Right atrium auricular region (tissue), 2 donors: ENCODE measurements at places on chromosomes 5 and 9. TPM values are rescaled to one million over a fixed set of nuclear protein-coding genes. Genes with fewer than 3 reads are reported as not detected.

DNA sequence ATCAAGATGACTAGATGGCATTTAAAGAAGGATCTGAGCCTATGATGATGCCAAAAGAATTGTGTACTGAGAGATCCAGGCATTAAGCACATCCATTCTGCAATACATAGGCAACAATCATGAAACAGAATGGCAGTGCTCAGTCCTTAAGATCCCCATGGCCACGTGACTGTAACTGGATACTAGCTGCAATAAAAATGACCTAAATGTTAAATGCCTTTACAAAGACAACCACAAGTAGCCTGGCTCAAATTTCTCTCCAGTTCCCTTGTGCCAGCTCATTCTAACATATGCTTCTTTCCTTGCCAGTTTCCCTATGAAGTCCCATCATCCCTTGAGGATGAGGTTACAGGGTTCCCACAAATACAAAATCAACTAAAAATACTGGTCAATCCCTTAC lies 148.3 kb upstream of the GHR start:
- H3K27me3 ChIP-seq: no peaks in the 10 kb centered on the region
- no peak overlapping the region for H3K27ac ChIP-seq
- no peaks in the 10 kb centered on the region for H3K36me3 ChIP-seq
- H3K4me3 ChIP-seq: no peak overlapping the region
- DNase-seq: no peak

DNA sequence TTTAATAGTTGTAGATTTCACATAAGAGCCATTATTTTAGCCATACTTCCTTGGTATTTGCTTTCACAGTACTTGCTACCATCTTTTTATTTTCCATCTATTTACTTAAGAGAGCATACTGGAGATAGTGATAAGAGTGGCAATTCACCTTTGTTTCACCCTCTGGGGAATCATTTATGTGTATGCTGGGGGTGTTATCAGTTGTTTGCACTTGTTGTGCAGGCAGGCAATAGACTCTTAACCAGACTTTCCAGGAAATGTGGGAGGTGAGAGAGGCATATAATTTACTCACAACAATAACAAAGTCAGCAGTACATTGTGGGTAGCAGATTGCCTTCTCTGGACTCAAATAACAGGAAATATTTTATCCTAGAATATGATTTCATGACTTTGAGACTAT lies 1018.3 kb downstream of the CDH12 start:
- H3K4me3 ChIP-seq: no peak overlapping the region
- DNase-seq: no peak
- H3K27me3 ChIP-seq: no peaks in the 10 kb centered on the region
- no peaks in the 10 kb centered on the region for H3K36me3 ChIP-seq

DNA sequence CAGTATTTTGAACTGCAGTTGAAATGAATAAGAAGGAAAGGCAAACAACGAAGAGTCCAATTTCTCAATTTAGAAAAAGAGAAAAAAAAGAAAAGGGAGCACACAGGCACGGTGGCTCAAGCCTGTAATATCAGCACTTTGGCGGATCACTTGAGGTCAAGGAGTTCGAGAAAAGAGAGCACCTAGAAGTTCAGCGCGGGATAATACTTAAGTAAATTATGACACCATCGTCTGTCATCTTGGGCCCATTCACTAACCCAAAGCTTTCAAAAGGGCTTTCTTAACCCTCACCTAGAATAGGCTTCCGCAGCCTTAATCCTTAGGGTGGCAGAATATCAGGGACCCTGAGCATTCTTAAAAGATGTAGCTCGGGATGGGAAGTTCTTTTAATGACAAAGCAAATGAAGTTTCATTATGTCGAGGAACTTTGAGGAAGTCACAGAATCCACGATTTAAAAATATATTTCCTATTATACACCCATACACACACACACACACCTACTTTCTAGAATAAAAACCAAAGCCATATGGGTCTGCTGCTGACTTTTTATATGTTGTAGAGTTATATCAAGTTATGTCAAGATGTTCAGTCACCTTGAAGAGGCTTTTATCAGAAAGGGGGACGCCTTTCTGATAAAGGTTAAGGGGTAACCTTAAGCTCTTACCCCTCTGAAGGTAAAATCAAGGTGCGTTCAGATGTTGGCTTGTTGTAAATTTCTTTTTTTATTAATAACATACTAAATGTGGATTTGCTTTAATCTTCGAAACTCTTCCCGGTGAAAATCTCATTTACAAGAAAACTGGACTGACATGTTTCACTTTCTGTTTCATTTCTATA lies 602 bp upstream of the CD274 start:
- H3K4me1 ChIP-seq: peaks cover 18% of the 10 kb centered on the region
- peak overlapping the region; percentile 66 for H3K4me3 ChIP-seq
- no peaks in the 10 kb centered on the region for H3K36me3 ChIP-seq
- H3K27ac ChIP-seq: peak overlapping the region; percentile 84
- no peak for DNase-seq

- H3K27me3 ChIP-seq: no peaks in the 10 kb centered on the region
- H3K4me3 ChIP-seq: no peak overlapping the region
- DNase-seq: no peak
- no peaks in the 10 kb centered on the region for H3K4me1 ChIP-seq
- no peak overlapping the region for H3K27ac ChIP-seq
These were observed 141.1 kb downstream of the GCNT1 start for GRCh38 chr9:76600007-76600615.

DNA sequence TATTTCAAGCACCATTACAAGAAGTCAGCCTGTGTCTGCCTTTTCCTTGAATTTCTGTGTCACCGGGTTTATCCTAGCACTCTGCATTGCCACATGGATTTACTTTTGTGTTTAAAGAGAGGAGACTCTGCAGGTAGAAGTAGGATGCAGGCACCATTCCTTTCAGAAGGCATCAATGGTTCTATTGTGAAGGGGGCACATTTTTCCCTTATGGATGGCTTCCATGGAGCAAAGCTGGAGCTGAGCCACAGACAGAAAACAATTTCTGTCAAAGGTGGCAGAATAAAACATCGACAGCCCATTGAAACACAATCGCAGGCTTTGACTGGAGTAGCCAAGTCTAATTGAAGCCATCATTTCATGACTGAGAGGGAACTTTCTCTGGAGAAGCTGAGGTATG lies 288.0 kb upstream of the ANKH start:
- H3K4me3 ChIP-seq: no peak overlapping the region
- H3K27me3 ChIP-seq: no peaks in the 10 kb centered on the region
- no peak overlapping the region for H3K27ac ChIP-seq
- no peaks in the 10 kb centered on the region for H3K4me1 ChIP-seq
- no peaks in the 10 kb centered on the region for H3K36me3 ChIP-seq

DNA sequence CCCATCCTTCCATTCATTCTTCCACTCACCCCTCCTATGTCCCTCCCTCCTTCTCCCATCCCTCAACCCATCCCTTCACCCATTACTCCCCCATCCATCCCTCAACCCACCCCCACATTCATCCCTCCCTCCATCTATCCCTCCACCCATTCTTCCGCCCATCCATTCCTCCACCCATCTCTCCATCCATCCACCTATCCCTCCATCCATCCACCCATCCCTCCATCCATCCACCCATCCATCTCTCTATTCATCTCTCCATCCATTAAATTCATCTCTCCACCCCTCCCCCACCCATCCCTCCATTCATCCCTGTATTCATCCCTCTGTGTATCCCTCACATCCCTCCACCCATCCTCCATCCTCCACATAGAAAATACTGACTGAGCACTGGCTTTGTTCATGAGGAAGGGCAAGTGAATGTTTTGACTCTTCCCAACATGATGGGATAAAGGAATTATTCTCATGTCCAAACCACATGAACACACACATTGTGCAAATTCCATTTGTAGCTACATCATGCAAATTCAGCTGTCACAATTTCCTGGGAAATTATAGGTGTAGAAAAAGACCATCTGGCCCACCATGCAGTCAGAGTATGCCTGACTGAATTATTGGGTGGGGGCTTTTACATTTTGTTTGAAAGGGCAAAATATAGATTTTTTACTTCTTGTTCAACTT lies 6.9 kb upstream of the VAV2 start:
- no peak overlapping the region for H3K4me3 ChIP-seq
- no peak for DNase-seq
- no peaks in the 10 kb centered on the region for H3K36me3 ChIP-seq
- no peaks in the 10 kb centered on the region for H3K4me1 ChIP-seq

- no peaks in the 10 kb centered on the region for H3K36me3 ChIP-seq
- H3K27me3 ChIP-seq: no peaks in the 10 kb centered on the region
- no peak overlapping the region for H3K27ac ChIP-seq
- no peak for DNase-seq
These were observed 27.2 kb downstream of the SLC35A4 start for GRCh38 chr5:140591747-140592372.

GRCh38 chr5:97044052-97044451 lies 98.4 kb downstream of the LIX1 start:
- H3K27me3 ChIP-seq: no peaks in the 10 kb centered on the region
- no peaks in the 10 kb centered on the region for H3K36me3 ChIP-seq
- H3K4me3 ChIP-seq: no peak overlapping the region
- DNase-seq: no peak
- H3K4me1 ChIP-seq: peaks cover 10% of the 10 kb centered on the region
- no peak overlapping the region for H3K27ac ChIP-seq

GRCh38 chr9:127680226-127680625 lies 26.6 kb upstream of the CFAP157 start:
- H3K4me1 ChIP-seq: no peaks in the 10 kb centered on the region
- H3K36me3 ChIP-seq: peaks cover 72% of the 10 kb centered on the region
- no peaks in the 10 kb centered on the region for H3K27me3 ChIP-seq

GRCh38 chr5:1298067-1298551 lies 3.2 kb upstream of the TERT start:
- H3K4me1 ChIP-seq: no peaks in the 10 kb centered on the region
- H3K36me3 ChIP-seq: no peaks in the 10 kb centered on the region
- DNase-seq: no peak
- H3K27me3 ChIP-seq: no peaks in the 10 kb centered on the region
- no peak overlapping the region for H3K27ac ChIP-seq

- no peak overlapping the region for H3K4me3 ChIP-seq
- no peak for DNase-seq
- no peaks in the 10 kb centered on the region for H3K27me3 ChIP-seq
- H3K27ac ChIP-seq: no peak overlapping the region
- no peaks in the 10 kb centered on the region for H3K36me3 ChIP-seq
These were observed 5.3 kb upstream of the SUSD1 start for GRCh38 chr9:112180387-112180881.

GRCh38 chr9:138082918-138083636 lies 205.5 kb downstream of the CACNA1B start:
- DNase-seq: peak; percentile 21
- H3K4me1 ChIP-seq: no peaks in the 10 kb centered on the region
- no peaks in the 10 kb centered on the region for H3K36me3 ChIP-seq
- no peak overlapping the region for H3K4me3 ChIP-seq
- no peak overlapping the region for H3K27ac ChIP-seq

GRCh38 chr9:86909388-86909787 lies 37.9 kb downstream of the GAS1 start:
- H3K4me1 ChIP-seq: no peaks in the 10 kb centered on the region
- no peak overlapping the region for H3K4me3 ChIP-seq
- H3K27ac ChIP-seq: no peak overlapping the region

GRCh38 chr9:68947015-68947414 lies 66.9 kb downstream of the PRKACG start:
- DNase-seq: no peak
- H3K27me3 ChIP-seq: no peaks in the 10 kb centered on the region
- H3K36me3 ChIP-seq: no peaks in the 10 kb centered on the region
- no peak overlapping the region for H3K27ac ChIP-seq
- no peak overlapping the region for H3K4me3 ChIP-seq
- H3K4me1 ChIP-seq: no peaks in the 10 kb centered on the region

GRCh38 chr5:131367219-131367860 lies 103.5 kb downstream of the CDC42SE2 start:
- no peaks in the 10 kb centered on the region for H3K4me1 ChIP-seq
- H3K4me3 ChIP-seq: no peak overlapping the region
- no peak for DNase-seq
- H3K36me3 ChIP-seq: no peaks in the 10 kb centered on the region
- H3K27me3 ChIP-seq: no peaks in the 10 kb centered on the region
- H3K27ac ChIP-seq: no peak overlapping the region

DNA sequence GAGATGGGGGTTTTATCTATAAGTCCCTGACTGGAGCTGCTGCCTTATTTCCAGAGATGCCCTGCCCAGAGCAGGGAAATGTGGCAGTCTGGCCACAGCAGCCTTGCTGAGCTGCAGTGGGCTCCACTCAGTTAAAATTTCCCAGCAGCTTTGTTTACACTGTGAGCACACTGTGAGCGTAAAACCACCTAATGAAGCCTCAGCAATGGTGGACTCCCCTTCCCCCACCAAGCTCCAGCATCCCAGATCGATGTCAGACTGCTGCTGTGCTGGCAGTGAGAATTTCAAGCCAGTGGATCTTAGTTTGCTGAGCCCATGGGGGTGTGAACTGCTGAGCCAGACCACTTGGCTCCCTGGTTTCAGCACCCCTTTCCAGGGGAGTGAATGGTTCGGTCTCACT lies 208.7 kb upstream of the RAI14 start:
- no peak for DNase-seq
- no peak overlapping the region for H3K4me3 ChIP-seq
- no peaks in the 10 kb centered on the region for H3K27me3 ChIP-seq
- H3K36me3 ChIP-seq: no peaks in the 10 kb centered on the region

DNA sequence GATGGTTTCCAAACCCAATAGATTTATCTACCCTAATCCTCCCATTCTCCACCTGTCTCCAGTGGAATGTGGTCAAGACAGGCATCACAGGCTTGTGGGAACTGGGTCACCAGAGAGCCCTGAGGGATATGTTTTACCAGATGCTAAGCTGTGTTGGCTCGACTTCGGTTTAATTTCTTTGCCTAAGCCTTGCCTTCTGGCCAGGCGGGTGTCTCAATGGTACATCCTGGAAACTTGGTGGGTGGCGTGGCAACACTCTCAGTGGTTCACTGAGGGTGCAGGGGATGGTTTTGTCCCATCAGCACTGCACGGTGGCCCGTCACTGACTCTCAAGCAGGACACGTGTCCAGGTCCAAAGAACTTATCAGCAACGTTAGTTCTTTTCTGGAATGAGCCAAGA lies 192.2 kb downstream of the TENT4A start:
- no peaks in the 10 kb centered on the region for H3K27me3 ChIP-seq
- no peaks in the 10 kb centered on the region for H3K4me1 ChIP-seq
- no peak overlapping the region for H3K4me3 ChIP-seq
- DNase-seq: peak; percentile 65

- no peak overlapping the region for H3K27ac ChIP-seq
- H3K27me3 ChIP-seq: no peaks in the 10 kb centered on the region
- H3K4me3 ChIP-seq: no peak overlapping the region
- no peaks in the 10 kb centered on the region for H3K36me3 ChIP-seq
- no peaks in the 10 kb centered on the region for H3K4me1 ChIP-seq
- no peak for DNase-seq
These were observed 29.8 kb upstream of the ALDOB start for GRCh38 chr9:101465326-101465915.

The MYMK gene
- total RNA-seq: not detected

The PAX5 gene
- not detected for total RNA-seq

The PFN3 gene
- not detected for total RNA-seq

The PCDHA13 gene
- 0.15 TPM for total RNA-seq

The IFNA21 gene
- total RNA-seq: not detected

The PCDH12 gene
- total RNA-seq: 8.8 TPM

The FUBP3 gene
- total RNA-seq: 24.8 TPM

The IL13 gene
- total RNA-seq: not detected

The POU4F3 gene
- not detected for total RNA-seq

The PTTG1 gene
- 5.9 TPM for total RNA-seq

The ZMYND19 gene
- 6.4 TPM for total RNA-seq
